Sciatic nerve (tissue), 2 donors: ENCODE measurements at places on chromosomes 3 and 15.

GRCh38 chr3:195537995-195538394, 5.1 kb downstream of the PPP1R2 start:
- DNase-seq, result no peak

DNA sequence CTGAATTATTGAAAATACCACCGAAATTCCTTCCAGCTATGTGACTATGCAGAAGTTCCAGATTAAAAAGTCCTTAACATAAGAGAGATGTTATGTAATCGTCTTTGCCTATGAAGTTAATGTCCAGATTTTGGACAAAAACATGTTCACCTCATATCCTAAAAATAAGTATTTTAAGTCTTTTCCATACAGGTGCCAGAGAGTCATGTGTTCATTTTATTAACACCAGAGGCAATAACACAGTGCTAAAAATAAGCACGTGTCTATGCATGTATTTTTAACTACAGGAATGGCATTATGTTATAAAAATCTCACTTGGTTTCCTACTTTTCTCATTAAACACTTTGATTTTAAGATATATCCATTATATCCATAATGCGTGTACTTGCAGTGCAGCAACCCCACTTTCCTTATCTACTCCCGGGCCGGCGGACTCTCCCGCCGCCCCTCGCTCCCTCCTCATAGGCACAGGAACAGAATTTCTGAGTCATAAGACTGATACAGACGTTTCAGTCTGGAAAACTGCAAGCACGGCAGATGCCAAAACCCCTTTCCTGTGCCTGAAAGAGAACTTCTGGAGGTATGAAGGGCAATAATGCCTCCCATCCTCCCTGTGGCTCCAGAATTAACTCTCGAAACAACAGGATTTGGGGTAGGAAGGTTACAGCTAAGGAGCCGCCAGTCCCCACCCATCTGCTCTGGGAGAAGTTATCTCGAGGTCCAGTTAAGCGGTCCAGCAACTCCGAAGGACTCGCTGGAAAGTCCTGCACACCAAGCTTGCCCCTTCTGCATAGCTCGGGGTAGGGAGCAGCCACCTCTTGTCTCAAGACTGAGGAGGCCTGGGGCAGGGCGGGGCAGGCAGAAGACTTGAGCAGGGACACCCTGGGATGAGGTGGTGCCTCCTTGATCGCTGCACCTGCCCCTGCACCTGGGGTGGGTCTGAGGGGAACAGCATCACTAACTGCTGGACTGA, 22.3 kb upstream of the PSTPIP1 start:
- no peak for DNase-seq

DNA sequence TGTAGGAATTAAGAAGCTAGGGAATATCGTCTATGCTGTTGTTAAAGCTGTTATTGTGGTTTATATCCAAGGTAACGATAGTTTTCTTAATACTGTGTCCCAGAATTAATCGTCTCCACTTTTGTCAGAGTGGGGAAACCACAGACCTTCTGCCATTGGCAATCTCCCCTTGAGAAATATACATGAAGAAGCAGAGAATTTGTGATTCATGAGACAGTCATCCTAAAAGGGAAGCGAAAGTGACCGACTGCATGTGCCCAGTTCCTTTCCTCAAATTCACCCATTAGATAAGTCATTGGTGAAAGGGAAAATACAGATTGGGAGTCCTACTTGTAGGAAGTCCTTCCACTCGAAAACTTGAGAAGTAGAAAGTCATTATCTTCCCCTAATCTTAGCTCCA, 26.6 kb downstream of the DIPK2A start:
- DNase-seq, result no peak

GRCh38 chr3:124831628-124832199, 55.5 kb downstream of the ITGB5 start:
- DNase-seq, result no peak

DNA sequence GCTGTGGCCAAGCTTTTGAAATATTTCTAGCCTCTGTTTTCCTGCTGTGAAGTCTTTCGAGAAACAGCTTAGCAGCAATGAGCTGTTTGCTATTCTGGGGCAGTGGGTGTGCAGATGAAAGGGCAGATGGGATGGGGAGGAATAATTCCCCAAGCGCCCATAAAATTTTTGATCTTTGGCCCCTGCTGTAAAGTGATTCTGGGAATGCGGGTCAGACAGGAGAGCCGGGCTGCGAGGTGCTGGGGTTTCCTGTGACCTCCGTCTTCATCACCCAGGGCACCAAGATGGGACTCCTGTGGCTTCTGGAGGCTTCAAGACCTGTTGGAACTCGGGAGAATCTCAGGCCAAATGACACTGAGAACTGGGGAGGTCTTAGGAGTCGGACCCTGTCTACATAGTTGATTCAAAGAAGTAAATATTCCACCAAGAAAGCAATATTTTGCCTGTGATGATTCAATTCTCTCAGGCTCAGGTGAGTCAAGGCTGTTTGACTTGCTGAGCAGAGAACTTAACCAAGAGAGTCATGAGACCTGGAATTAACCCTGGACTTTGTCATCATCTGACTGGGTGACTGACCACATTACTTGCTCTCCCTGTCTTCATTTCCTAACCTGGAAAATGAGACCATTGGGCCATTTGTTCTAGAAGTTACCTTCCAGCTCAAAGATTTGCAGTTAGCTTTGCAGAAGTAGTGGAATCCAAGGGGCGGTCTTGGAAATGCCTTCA, 86.4 kb downstream of the POLR2M start:
- no peak for DNase-seq
